ENCODE measurements at places on chromosomes 7 and 10. TPM values are rescaled to one million over a fixed set of nuclear protein-coding genes. Genes with fewer than 3 reads are reported as not detected.

GRCh38 chr10:34281661-34282582 is 533.2 kb downstream of the PARD3 start:
- DNase-seq, result no peak

- DNase-seq, result no peak
Observed at GRCh38 chr10:49415846-49416245, 20.0 kb upstream of the DRGX start.

GRCh38 chr7:150788474-150789269 is 11.5 kb downstream of the TMEM176B start:
- DNase-seq, result no peak

DNA sequence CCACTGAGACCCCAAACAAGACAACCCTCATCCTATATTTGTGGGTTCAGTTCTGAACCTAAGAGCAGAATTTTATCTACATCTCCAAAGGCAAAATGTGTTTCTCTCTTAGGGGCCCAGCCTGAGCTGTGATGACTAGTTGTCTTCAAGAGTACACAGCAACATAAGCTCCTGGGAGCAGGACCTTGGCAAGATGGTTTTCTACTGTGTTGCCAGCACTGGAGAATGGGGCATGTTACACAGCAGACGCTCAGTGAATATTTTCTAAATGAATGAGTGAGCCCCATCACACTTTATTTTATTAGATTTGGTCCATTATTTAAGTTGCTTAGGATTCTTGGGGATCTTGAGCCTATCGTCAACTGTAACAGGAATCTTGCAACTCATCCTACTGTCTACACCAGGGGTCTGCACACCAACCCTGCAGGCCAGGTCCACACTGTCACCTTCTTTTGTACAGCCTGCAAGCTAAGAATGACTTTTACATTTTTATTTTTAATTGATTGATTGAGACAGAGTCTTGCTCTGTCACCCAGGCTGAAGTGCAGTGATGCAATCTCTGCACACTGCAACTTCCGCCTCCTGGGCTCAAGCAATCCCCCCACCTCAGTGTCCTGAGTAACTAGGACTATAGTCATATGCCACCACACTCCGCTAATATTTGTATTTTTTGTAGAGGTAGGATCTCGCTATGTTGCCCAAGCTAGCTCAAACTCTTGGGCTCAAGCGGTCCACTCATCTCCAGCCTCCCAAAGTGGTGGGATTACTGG is 347.1 kb downstream of the FGFR2 start:
- no peak for DNase-seq

DNA sequence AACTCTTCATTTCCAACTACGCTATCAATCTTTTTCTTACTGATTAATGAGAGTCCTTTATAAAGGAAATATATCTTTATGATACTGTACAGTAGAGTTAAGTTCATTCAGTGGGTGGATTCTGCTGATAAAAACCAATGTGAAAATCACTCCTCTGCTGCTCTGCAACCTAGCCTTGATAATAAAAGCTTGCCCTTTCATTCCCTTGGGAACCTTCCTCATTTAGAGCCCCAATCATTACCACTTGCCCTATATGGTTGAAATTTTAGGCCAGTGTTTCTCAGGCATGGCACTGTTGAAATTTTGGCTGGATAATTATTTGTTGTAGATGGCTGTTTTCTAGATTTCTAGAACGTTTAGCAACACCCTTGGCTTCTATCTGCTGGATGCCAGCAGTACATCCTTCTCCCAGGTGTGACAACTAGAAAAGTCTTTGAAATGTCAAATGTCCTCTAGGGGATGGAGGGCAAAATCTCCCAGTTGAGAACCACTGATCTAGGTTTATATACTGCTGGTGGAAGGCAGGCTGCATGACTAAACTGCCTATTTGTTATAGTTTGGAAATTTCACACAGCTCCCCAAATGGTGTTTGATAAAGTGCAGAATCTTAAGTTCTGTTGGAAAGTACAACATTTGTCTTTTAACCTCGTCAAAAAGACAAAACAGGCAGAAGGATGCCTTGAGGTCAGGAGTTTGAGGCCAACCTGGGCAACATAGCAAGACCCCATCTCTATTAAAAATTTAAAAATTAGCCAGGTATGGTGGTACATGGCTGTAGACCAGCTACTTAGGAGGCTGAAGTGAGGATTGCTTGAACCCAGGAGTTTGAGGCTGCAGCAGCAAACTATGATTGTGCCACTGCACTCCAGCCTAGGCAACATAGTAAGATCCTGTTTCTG is 8.9 kb upstream of the SIRT1 start:
- DNase-seq, result no peak

GRCh38 chr10:79019441-79020014 is 49.2 kb upstream of the ZMIZ1 start:
- peak; percentile 5 for DNase-seq

- DNase-seq, result no peak
Observed at GRCh38 chr7:70208236-70209063, 610.2 kb downstream of the AUTS2 start.

DNA sequence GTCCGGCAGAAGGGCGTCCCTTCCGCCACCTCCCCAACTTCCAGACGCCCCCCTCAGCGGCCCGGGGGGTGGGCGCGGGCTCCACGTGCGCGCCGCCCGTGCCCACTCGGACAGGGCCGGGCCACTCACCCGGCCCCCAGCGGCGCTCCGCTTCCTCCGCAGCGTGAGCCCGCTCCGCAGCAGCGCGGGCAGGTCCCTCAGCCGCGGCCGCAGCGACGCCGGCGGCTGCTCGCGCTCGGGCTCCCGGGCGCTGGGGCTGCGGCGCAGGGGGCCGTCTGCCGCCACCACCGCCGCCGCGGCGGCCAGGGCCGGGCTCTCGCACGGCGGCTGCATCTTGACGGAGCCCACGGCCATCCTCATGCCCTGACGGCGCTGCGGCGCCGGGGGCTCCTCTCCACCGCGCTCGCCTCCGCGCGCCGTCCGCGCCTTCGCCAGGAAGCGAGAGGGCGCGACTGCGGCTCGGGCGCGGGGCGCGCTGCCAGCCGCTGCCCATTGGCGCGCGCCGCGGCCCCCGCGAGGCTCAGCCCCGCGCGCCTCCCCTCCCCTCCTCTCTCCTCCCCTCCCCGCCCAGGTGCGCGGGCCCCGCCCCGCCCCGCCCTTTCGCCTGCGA is at the start of gene RAPGEF5:
Gene RAPGEF5, minus strand, starts transcription at position 454 of the 610 bp plus-strand sequence. Its CDS starts 94 bp downstream, at position 360.
- DNase-seq, result no peak

- DNase-seq, result no peak
Observed at GRCh38 chr10:109963439-109963838, 40.1 kb upstream of the XPNPEP1 start.

DNA sequence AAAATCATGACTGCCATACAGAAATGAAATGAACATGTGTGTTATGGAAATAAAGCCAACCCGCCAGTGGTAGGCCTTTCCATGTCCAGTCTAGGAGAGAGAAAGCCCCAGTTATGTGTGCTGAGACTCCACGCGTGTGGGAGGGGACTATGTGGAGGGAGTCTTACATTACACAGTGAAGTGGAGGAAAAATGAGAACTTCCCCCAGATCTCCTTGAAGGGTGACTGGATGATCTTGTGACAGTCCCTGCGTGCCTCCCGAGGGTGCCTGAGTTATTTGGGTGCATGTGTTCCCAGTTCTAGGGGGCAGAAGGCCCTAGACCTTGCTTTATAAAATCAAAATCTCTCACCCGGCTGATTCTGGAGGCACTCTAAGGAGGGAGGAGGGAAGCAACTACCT is 24.2 kb downstream of the UPP1 start:
- no peak for DNase-seq

- DNase-seq, result no peak
Observed at GRCh38 chr7:135993950-135994349, 16.8 kb upstream of the MTPN start.

GRCh38 chr10:130714742-130715467 is 578.7 kb downstream of the GLRX3 start:
- no peak for DNase-seq

- DNase-seq, result no peak
Observed at GRCh38 chr10:3570855-3571266, 214.1 kb downstream of the KLF6 start.

DNA sequence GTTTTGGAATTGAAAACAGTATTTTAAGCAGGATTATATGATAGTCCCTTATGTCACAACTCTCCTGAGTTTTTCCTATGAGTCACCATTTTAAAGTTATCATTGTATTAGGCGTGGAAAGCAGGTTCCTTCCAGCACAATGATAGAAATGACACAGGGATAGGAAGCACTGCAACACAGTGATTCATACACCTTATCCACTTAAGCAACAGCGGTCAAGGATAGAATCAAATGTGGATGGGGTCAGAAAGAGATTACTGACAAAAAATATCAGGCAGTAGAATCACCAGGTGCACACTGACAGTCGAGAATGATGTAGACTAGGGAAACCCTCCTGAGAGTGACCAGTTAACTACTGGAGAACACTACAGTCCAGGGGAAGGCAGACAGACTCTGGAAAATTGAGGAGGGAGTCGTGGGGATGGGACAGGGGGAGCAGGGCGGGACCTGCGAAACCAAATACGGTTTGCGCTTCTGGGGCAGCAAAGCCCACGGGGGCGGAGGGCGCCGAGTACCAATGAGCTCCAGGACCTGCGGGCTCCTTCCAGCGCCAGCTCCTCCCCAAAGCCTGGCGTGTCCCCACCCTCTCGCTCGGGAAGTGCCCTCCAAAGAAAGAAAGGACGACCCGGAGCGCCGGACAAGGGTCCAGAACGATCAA is 479 bp downstream of the PNPLA8 start:
- no peak for DNase-seq

DNA sequence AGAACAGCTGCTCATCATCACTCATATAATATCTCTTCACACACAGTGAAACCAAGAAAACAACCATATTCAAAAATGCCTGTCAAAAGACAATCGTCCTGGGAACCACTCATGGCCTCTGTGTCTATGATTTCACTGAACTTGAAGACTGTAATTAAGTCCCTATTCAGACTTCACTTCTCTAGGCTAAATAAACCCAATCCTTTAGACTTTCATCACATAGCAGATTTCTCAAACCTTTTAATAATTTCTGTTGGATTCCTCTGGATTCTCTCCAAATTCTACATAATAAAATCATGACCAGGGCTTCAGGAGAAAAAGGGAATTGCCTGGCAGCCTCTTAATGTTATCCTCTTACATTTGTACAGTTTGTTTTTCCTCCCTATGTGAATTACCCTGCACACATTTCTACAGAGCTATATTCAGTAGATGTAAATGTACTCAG is 201.1 kb downstream of the LRRN3 start:
- DNase-seq, result no peak

DNA sequence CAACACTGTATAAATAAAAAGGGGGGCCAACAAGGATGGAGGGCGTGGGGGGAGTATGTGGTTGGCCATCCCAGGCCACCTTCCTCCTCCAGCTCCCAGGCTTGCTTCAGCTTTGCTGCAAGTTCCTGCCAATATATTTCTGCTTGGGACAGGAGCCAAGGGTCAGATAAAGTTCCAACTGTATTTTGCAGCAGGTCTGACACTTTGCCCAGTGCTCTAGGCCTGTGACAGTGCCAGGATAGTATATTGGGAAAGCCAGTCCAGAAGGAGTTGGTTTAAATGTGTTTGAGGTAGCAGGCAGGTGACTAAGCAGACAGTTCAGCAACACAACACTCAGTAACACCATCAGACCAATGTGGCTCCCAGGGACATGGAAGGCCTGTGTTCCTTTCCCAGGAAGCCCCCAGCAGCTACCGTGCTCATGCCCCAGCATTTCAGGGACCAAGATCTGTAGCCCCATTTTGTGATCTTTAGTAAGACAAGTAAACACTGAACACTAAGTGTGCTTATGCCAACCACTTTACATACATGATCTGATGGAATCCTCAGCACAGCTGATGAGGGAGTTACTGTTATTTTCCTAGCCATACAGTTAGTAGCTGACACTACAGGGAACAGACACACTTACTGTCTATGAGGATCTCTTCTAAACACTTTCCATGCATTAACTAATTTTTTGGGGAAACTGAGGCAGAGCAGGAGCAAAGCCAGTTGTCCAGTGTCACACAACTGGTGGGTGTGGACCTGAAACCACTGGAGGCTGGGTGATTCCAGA is 38.9 kb downstream of the DNAJB12 start:
- DNase-seq, result no peak

DNA sequence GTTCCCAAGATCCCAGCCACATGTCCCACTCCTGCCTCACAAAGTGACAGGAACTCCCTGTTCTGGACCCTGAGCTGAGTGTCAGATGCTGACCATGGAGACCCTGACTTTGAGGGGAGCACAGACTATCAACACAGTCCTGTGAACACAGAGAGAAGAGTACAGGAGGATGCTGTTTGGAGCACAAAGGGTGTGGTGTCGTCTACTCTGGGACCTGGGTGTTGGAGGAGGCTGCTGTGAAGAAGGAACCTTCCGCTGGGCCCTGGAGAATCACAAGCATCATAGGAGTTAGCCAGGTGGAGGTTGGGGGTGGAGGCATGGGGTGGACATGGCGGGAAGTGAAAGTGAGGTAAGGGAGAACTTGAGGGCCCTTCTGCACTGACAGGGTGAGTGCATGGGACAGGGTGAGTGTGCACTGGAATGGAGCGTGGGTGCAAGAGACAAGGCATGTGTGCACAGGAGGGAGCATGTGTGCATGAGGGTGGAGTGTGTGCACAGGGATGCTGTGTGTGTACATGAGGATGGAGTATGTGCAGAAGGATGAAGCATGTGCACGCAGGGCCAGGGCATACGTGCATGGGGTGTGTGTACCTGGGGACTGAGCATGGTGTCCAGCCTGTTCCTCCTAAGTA is 70.7 kb upstream of the ANTXRL start:
- no peak for DNase-seq

- peak; percentile 71 for DNase-seq
Observed at GRCh38 chr7:128215739-128216138, 25.3 kb upstream of the LEP start.

DNA sequence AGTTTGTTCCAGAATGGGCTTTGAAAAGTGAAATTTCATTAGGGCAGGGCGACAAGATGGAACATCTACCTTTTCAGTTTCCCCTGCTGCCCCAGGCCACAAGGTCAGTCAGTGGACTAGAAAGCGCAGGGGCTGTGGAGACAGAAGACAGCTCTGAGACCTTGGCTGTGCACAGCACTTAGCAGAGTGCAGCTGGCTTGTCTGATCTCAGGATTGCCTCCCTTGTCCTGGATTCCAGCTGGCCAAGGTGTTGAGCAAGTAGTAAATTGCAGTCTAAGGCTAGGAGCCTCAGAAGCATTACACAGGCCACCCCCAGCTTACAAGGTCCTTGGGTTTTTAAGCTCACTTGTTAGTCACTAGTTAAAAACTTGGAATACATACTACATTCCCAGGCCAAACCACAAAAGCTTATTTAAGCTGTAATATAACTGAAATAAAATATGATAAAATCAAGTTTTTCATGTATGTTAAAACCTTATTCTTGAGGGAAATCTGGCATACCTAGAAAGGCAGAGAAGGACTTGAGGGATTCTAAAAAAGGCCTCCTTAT is 67.3 kb upstream of the NPY start:
- DNase-seq, result no peak

GRCh38 chr7:45434167-45434784 is 139.9 kb upstream of the ADCY1 start:
- no peak for DNase-seq

Gene RAMP3
- 49.2 TPM for total RNA-seq

Gene GLI3
- 25.5 TPM for total RNA-seq

Gene EBF3
- total RNA-seq, result 28.6 TPM

Gene RHOBTB1
- 22.6 TPM for total RNA-seq

Gene RET
- total RNA-seq, result 0.64 TPM

Gene CALHM2
- 40.3 TPM for total RNA-seq

Gene SPAG6
- 0.51 TPM for total RNA-seq

Gene BMPR1A
- total RNA-seq, result 43.5 TPM

Gene CYP2C9
- total RNA-seq, result 0.51 TPM

Gene SPDYE5
- not detected for total RNA-seq

Gene SEMA3E
- total RNA-seq, result 3.2 TPM

Gene EPHA1
- total RNA-seq, result 0.22 TPM

Gene KCTD7
- 7.9 TPM for total RNA-seq

Gene PDSS1
- 7.5 TPM for total RNA-seq

Gene CPVL
- 49.8 TPM for total RNA-seq

Gene CYP3A7
- not detected for total RNA-seq

Gene SEMA4G
- 1.4 TPM for total RNA-seq
